ENCODE measurements at places on chromosomes 3 and 15.

DNA sequence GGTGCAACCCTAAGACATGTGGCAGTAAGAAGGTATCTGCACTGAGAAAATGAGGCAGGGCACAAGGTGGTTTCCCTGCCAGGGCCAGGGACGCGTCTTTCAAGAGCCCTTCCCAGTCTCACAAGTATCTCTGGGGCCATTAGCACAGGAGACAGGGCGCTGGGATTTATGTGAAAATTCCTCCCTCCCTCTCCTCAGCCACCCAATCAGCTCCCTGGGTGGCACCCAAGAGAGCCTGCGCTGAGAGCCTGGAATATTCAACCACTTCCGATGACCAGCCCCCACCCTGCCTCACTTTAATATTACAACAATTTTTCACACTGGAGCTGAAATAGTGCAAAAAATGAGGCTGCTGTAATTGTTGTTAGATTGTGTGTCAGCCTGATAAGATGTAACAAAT, 26.1 kb downstream of the SEC61A1 start:
- DNase-seq: no peak

- DNase-seq: no peak
These were observed 79.9 kb upstream of the HACD2 start for GRCh38 chr3:123664753-123665152.

DNA sequence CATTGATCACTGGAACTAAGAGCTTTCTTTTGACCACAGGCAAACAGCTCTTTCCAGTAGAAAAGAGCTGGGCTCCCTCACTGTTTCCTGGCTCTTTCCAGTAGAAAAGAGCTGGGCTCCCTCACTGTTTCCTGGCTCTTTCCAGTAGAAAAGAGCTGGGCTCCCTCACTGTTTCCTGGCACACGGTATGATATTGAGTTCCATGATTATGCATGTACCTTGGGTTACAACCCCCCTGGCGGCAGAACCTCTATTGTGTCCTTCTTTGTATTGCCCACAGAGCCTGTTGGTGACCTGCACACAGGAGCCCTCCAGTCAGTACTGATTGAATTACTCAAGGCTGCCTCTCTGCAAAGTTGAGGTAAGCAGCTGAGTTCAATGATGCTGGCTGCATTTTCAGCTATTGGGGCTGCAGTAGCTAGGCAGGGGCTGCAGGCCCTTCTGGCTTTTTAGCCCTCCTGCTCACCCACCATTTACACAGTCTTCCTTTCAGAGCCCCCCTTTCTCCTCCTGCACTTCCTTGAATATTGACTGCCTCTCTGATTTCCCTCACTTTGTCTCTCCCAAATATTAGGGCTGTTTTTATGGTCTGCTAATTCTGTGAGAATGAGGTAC, 10.2 kb downstream of the ACKR2 start:
- no peak for DNase-seq

DNA sequence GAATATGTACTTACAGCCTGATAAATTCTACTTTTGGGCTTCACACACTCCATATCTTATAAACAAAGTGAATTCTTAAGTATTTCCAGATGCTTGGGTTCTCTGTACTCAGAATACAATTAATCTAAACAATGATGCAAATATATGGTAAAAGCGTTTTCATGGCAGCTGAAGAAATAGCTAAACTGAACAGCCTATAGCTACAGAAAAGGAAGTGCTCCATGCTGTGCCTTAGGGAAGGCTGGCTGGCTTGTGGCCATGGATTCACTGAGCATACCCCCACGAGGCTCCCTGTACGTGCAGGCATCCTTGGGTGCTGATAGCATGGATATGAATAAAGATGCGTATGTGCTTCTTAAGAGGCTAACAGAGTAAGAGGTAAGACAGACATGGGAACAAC, 264.0 kb downstream of the KLF13 start:
- peak; percentile 52 for DNase-seq

- DNase-seq: no peak
These were observed 598.3 kb upstream of the ZNF385D start for GRCh38 chr3:22349215-22349851.

DNA sequence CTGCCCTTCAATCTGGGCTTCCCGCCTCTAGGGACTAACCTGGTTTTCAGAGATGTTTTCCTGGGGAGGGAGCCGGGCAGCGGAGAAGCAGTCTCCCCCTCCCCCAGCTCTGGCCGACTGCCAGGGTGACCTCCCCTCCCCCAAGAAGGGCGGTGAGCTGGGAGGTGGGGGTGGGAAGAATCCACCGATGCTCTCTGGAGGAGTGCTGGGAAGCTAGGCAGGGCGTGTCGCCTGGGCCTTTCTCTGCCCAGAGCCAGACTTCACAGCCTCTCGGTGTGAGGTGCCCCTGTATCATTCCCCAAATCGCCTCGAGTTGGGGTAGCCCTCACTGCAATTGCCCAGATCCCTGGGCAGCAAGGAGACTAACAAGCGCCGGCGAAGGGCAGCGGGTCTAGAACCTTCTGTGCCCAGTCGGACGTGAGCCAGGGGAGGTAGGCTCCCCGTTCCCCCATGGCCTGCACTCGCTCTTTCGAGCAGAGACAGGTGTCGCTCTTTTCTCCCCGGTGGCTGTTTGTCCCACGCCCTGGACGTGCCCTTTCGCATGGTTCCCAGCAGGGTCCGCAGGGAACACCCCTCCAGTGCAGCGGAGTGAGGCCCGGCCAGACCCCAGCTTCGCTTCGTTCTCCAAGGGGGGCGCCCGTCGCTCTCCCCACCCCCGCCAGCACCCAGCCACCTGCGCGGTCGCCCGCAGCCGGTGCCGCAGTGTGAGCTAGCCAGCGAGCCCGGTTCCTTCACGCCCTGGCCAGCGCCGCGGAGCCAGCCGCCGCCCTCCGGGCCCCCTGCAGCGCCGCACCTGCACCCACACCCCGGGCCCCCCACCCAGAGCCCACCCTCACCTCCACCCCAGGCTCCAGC, 1.1 kb downstream of the RAB6B start:
- no peak for DNase-seq

GRCh38 chr3:108342837-108343486, 46.6 kb downstream of the HHLA2 start:
- no peak for DNase-seq

- peak; percentile 83 for DNase-seq
These were observed 24.3 kb downstream of the NXPE3 start for GRCh38 chr3:101803173-101803782.

- DNase-seq: no peak
These were observed 489.6 kb upstream of the RASGRP1 start for GRCh38 chr15:39054128-39054732.

DNA sequence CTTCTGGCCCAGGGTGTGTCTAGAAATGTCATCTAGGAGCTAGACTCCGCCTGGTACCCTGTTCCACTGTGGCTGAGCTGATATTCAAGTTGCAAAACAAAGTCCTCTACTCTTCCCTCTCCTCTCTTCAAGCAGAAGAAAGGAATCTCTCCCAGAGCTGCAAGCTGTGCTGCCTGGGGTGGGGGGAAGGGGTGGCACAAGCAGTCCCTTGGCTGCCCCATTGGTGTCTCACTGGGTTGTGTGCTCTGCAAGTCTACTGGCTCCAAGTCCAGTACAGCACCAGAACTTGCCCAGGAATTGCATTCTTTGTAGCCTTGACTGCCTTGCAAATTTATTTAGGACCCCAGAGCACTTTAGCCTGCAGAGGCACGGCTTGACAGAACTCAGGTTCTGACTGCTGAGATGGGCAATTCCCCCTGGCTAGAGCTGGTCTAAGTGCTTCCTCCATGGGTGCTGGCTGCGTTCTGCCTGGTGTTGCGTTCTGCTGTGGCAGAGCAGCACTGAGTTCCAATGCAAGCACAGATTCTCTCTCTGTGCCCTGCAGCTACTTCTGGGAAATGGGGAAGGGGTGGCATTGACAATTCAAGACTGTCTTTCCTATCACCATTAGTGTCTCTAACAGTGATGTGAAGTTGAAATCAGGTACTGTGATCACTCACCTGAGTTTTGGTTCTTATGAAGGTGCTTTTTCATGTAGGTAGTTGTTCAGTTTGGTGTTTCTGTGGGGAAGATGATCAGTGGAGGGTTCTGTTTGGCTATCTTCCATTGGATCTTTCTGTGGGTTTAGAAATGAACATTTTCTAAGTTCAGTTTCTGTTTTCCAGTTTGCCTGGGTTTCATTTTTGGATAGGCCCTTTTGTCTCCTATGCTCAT, 39.5 kb downstream of the OXSR1 start:
- DNase-seq: no peak

- DNase-seq: no peak
These were observed 38.3 kb downstream of the CNTN6 start for GRCh38 chr3:1131166-1131565.

DNA sequence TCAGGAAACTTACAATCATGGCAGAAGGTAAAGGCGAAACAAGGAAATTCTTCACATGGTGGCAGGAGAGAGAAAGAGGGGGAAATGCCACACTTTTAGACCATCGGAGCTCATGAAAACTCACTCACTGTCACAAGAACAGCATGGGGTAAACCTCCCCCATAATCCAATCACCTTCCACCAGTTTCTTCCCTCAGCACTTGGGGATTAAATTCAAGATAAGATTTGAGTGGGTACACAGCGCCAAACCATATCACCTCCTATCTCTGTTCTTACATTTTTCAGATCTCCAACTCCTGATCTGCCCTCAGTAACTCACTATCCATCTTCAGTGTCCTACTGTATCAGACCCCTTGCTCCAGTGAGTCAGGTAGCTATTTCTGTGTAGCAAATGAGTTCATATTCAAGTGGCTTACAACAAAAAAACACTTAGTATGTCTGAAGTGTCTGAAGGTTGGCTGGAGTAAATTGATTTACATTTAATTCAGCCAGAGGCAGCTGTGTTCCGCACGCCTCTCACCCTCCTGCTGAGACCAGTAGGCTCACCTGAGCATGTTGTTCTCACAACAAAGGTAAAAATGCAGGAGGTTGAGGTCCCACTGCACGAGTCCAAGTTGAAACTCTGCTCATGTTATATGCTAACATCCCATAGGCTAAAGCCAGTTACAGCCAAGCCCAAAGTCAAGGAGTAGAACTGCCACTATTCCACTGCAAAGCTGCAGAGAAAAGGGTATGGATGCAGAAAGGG, 180.7 kb upstream of the LMCD1 start:
- no peak for DNase-seq

DNA sequence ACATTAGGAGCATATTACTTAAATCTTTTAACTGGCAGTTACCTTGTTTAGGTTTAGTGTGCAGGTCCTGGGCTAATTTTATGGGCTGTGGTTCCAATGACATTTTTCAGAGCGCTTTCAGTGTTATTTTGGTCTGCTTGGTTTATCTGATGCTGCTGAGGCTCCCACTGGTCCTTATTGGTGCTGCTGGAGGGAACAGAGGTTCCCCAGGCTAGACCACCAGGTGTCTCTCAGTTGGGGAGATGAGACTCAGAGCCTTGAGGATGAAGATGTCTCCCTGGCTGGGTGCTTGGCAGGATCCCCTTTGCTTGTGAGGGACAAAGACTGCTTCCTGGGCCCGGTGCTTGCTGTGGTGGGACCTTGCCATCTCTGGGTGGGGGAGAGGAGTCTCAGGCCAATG, 28.3 kb upstream of the TASOR start:
- DNase-seq: no peak

DNA sequence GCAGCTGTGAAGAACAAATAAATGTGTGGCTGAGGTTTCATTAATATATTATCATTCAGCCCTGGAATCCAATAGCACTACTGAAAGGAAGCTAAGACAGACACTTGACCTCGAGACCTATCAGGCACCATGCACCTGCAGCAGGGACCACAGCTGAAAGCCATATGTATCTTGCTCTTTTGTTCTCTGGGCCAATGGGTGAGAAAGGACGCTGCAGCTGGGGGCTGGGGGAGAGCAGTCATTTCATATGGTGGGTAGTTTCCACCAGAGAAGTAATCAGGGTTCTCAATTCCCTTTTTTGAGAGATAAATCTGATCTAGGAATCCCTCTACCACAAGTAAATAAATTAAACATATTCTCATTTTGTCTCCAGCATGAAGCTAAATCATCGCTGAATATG, 225.6 kb upstream of the STRIT1 start:
- DNase-seq: no peak

Measured in lung (tissue), 17 donors.